RWPE1 (cell line): ENCODE measurements at places on chromosomes 12 and 14.

GRCh38 chr12:21941506-21942376, 515 bp upstream of the ABCC9 start:
- no peak for DNase-seq

- DNase-seq = peak; percentile 8
Measured at GRCh38 chr12:82359115-82359478, 768 bp downstream of the METTL25 start.

GRCh38 chr12:67237231-67237630, 31.9 kb upstream of the CAND1 start:
- DNase-seq = no peak

GRCh38 chr12:4852308-4852707, 57.4 kb upstream of the KCNA1 start:
- DNase-seq = no peak

- DNase-seq = no peak
Measured at GRCh38 chr12:48038085-48038484, 33.8 kb upstream of the COL2A1 start.

DNA sequence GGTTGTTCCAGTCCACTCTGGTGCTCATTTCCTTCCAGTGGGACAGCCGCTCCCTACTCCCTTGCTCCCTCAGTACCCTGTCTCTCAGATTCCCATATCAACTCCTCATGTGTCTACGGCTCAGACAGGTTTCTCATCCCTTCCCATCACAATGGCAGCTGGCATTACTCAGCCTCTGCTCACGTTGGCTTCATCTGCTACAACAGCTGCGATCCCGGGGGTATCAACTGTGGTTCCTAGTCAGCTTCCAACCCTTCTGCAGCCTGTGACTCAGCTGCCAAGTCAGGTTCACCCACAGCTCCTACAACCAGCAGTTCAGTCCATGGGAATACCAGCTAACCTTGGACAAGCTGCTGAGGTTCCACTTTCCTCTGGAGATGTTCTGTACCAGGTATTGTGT, 69.9 kb downstream of the RAD52 start:
- DNase-seq = peak; percentile 1

DNA sequence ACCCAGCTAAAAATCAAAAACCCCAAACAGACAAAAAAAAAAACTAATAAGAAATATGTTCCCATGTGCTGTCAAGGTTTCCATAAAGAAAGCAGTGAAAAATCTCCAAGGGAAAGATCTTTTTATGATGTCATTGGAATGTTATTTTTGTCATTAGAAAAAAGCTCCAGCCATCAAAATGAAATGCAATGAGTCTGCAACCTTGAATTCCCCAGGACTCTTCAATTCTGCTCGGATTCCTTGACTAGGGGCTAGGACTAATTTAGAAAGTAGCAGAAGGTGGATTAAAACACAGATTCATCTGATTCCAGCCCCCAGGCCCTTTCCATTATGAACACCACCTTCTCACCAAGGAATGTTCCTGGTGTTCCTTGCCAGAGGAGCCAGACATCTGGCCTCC, 6.0 kb upstream of the PCNX1 start:
- DNase-seq = no peak

GRCh38 chr12:125519026-125519651, 453.9 kb downstream of the AACS start:
- DNase-seq = no peak

- no peak for DNase-seq
Measured at GRCh38 chr14:105208738-105209075, 27.6 kb upstream of the NUDT14 start.

- no peak for DNase-seq
Measured at GRCh38 chr12:120698665-120699064, 11.6 kb upstream of the UNC119B start.

DNA sequence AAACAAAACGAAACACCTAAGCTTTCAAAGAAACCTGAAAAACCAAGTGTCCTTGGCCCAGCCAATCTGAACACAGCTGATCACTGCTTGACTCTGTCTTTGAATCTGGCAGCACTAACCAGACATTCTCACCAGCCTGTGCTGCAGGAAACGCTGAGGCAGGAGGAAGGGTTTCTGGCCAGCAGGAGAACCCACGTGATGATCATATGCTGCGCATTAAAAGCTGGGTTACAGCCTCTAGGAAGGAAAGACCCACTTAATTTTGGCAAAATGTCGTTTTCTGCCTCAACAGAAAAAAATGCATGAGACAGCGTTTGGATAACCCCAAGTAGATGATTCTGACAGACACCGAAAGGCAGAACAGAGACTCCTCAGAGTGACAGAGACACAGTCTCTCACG, 9.8 kb downstream of the APPL2 start:
- no peak for DNase-seq

DNA sequence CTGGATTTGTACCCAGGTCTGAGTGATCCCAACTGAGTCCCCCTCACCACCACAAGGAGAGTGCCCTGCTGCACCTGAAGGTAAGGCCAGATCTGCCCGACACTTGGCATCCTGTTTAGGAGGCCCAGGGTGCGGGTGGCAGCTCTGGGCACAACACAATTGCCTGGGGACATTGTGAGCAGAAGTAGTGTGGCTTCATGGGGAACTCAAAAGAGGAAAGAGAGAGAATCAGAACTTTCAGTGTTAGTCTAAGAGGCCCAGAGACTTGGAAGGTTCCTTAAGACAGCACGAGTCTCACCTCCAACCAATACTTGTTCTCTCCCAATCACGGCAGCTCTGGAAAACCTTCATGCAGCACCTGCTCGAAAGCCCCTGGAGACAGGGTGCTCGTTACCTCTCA, 6.6 kb upstream of the SLC8B1 start:
- no peak for DNase-seq

- DNase-seq = no peak
Measured at GRCh38 chr14:32950584-32950983, 11.9 kb downstream of the NPAS3 start.

- no peak for DNase-seq
Measured at GRCh38 chr12:3728686-3729085, 24.2 kb downstream of the CRACR2A start.

DNA sequence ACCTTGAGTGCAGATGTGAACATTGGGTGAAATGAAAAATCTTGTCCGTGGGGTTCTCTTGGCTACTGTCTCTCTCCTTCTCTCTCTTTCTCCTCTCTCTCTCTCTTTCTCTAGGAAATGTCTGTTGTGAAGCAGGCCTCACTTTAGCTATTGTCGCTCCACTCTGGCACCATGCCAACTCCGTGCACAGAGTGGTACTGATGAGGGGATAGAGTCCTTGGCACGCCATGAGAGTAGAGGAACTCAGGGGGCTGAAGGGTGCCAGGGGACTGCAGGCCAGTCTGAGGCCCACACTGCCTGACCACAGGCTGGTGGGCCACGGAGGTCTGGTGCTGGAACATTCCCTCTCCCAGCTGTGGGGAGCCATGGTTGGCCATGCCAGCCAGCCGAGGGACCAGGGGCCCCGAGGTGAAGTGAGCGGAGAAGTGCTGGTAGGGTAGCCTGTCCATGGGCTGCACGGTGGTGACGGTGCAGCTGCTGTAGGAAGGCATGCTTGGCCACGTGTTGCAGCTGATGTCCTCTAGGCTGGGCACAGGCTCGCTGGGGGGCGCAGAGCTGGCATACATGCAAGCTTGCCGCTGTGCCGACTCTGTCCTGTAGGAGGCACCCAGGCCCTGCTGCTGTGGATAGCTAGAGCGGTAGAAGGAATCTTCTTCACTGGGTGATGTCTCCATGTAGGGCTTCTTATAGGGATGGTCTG, 50.4 kb downstream of the TBX5 start:
- DNase-seq = no peak

- no peak for DNase-seq
Measured at GRCh38 chr12:3279415-3279780, 202.2 kb downstream of the TSPAN9 start.

DNA sequence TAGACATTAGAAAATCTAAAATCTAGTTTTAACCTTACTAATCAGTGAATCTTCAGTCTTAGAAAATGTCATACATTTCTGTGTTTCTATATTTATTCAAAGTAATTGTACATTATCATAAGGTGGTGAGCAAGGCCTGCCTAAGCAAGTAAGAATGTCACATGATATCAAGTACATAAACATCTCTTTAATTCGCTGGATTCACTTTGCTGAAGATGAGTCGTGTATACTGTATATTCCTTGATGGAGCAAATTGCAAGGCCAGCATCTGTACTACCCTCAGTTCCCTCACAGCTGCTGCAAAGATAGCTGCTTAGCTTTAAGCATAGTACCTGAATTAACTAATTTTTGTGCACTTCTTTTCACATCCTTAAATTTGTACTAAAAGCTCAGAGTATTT, 8.5 kb upstream of the AK7 start:
- no peak for DNase-seq

DNA sequence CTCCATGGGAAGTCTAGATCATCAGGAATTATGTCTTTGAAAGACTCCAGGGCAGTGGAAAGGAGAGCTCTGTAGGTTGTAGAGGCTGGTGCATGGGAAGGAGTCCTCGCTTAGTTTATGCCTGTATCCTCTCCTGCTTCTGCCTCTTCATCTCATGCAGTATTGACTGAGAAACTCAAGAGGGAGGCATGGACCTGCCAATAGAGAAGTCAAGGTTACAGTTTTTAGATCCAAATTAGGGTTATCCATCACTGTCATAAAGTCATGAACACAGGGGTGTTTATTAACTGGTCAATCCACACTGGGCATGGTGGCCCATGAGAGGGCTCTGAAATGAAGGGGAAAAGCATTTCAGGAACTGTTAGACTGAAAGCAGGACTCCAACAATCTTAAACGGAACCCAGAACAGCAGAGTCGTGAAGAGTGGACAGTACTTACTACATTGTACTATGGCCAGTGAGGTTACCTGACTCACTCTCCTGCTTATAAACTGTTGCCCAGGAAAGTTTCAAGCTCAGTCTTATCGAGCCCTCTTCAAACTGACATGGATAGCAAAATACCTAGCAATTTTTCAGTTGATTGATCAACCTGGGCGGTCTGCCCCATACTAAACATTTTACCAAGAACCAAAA, 30.1 kb upstream of the DHRS7 start:
- DNase-seq = no peak

GRCh38 chr14:71687166-71687831, 244.9 kb upstream of the RGS6 start:
- no peak for DNase-seq

- DNase-seq = no peak
Measured at GRCh38 chr12:23008623-23009022, 383.7 kb downstream of the ETNK1 start.

DNA sequence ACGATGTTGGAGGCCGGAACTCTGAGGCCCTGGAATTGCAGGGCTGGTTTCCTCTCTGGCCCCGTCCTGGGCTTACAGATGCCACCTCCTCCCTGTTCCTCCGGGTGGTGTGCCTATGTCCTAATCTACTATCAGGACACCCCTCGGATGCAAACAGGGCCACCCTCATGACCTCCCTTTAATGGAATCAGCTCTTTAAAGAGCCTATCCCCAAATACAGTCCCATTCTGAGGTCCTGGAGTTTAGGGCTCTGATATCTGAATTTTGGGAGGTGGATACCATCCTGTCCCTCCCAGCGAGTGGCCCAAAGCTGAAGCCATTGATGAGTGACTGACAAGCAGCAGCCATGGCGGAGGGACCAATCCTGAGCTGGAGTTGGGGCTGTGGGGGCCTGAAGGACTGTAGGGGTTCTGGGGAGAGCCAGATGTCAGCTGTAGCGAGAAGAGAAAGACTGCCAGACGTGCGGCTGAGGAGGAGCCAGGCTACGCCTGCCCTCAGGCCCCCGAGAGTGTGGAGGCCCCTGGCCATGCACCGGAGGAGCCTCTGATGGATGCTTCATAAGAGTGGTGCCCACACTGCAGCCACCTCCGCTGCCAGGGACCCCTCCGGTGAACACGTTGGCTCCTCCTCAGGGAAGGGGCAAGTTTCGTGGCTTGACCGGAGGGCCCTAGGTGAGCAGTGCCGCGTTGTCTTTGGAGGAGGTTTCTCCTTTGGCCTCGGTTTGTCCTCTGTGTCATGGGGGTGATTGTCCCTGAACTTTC, 100.2 kb downstream of the KIF26A start:
- no peak for DNase-seq

DNA sequence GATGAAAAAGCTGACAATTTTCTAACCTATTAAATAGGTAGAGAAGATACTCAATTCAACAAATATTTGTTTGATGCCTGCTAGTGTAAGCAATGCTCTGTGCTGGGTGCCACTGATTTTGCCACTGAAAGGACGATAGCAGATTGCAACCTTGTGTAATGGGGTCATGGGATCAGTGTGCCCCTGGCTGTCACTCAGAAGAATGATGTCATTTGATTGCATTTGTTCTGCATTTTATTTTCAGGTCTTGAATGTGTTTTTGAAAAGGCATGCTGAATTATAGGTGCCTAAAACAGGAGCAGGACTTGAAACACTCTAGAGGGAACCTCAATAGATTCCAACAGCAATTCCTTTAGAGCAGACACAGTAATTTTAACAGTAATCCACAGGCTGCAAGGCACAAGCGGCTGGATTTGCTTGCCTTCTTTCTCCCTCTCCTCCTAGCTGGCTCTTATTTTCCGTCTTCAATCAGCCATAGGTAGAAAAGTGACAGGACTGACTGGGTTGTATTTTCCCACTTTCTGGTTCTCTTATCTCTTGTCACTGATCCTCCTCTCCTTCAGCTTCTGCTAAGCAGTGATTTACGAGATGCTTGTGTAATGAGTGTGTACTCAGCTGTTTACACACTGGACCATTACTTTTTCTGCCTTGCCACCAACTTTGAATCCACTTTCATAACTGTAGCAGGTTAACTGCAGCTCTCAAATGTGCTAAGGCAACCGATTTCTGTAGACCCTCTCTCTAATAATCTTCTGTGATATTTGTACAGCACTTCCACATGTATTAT, 4.1 kb downstream of the PLXNC1 start:
- DNase-seq = no peak

DNA sequence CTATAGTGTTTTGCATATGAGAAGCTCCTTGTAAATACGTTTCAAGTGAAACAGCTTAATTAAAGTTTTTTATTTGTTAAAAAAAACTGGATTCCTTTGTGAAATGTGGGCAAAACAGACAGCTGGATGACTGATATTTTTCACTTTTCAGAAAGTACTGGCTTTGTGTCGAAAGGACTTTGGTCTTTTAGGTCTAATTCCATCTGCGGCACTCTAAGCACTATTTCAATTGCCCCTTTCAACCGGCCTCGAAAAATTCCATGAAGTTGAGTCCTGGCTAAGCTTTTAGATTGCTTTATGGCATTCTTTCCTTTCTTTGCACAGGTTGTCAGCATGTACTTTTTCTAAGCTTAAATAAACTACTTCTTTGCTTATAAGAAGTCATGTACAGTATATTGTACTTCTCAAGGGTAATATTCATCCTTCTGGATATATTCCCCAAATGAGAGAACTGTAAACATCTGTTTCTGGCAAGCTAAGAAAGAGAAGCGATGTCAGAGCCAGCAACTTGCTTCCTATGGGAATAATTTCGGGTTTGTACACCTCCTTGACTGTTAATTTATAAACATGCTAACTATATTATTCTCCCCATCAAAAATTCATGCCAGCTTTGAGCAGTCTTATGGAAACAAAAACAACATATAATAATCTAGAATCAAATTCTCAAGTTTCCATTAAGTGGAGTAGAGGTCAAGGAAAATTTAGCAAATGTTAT, 611.3 kb downstream of the ETNK1 start:
- DNase-seq = no peak

GRCh38 chr12:72865921-72866320, 593.8 kb downstream of the TRHDE start:
- DNase-seq = no peak

GRCh38 chr14:30355431-30355913, 203.5 kb upstream of the G2E3 start:
- no peak for DNase-seq

- no peak for DNase-seq
Measured at GRCh38 chr14:72833174-72833573, 60.7 kb downstream of the DPF3 start.

- no peak for DNase-seq
Measured at GRCh38 chr12:25352083-25352918, 101.6 kb upstream of the KRAS start.

GRCh38 chr14:70660967-70661893, 19.5 kb downstream of the TTC9 start:
- no peak for DNase-seq
